T-helper 2 cell treated with Interferon-gamma antibody and Interleukin-4, amounts not matched to agents 5 μg/mL and 100 μg/mL, for 36 hours (primary cell): ENCODE measurements at places on chromosomes 12 and 14.

DNA sequence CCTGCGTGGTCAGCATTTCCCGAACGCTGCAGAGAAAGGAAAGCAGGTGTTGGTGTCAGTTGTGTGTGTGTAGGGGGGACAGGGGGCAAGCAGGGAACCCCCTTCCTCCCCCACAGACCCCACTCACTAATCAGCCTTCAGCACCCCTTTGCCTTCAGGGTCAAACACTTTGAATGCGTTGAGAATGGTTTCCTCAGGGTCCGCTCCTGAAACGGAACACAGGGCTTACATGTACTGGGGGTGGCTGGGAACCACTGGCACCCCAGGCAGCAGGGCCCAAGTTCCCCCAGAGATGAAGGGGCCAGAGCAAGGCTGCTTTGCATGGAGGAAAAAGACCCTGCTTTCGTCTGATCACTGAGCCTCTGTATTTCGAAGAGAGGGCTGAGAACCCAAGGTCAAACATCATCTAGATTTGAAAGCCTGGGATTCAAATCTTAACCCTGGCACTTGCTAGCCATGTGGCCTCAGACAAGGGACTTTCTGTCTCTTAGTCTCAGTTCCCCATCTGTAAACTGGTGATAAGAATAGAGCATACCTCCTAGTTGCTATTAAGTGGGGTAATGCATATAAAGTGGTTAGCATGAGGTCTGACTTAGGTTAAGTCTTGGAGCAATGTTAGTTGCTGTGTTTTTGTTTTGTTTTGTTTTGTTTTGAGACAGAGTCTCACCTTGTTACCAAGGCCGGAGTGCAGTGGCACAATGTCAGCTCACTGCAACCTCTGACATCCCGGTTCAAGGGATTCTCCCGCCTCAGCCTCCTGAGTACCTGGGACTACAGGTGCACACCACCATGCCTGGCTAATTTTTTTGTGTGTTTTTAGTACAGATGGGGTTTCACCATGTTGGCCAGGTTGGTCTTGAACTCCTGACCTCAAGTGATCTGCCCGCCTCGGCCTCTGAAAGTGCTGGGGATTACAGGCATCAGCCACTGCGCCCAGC is 7.0 kb downstream of the MYL2 start:
- DNase-seq = no peak

GRCh38 chr14:102278631-102278935 is 26.4 kb downstream of the MOK start:
- DNase-seq = no peak

DNA sequence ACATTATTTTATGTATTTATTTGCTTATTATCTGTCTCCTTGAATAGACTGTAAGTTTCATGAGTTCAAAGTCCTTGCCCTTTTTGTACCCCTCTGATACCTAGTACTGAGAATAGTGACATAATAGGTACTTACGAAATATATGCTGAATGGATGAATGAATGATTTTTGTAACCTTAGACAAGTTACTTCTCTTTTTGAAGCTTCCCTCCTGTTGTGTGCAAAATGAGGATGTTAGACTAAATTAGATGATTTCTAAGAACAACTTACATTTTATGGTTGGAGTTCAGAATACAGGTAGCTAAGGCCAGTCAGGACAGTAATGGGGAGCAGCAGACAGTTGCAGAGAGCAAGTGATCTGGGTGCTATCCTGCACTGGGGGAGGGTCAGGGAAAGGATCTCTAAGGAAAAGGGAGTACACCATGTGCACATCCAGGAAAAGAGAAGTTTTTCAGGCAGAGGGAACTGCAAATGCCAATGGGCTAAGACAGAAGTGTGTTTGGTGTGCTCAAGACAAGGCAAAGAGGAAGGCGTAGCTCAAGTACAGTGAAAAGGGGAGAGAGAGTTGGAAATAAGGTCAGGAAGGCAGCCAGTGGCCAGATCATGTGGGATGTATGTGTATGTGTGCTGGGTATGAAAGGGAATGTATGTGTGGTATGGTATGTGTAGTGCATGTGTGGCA is 59.4 kb upstream of the AMIGO2 start:
- no peak for DNase-seq

- DNase-seq = peak; percentile 55
Measured at GRCh38 chr14:35932659-35933159, 106.6 kb downstream of the BRMS1L start.

- peak; percentile 39 for DNase-seq
Measured at GRCh38 chr14:77139540-77140358, 1.8 kb downstream of the ZDHHC22 start.

DNA sequence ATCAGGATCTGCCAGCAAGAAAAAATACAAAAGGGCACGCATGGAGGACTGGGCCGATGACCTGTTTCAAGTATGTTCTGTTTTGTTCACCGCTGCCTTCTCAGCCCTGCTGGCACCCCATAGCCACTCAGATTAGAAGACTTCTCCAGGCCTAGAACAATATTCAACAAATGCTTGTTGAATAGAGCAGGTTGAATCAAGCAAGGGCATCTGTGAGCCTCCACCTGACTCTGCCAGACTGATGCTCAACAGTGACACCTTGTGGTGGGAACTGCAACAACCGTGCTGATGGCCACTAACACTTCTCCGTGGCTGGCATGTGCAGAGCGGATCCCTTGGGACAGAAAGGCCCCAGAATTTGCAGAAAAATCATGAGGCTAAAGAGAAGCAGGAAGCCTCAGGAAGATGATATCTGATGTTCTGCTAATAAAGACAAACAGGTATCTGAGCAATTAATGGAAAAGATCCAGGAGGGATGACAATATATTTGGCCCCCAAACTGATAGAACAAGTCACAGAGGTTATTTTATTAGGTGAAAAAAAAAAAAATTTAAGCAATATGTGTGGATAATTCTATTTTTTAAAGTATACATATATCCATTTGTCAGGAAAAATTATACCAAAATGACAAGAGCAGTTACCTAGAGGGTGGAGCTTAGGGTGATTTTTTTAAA is 114.3 kb downstream of the KSR2 start:
- peak; percentile 25 for DNase-seq

- no peak for DNase-seq
Measured at GRCh38 chr14:68178282-68178681, 358.7 kb downstream of the RAD51B start.

- no peak for DNase-seq
Measured at GRCh38 chr14:29627137-29627536, 300.5 kb downstream of the PRKD1 start.

GRCh38 chr12:12357719-12358461 is 1.0 kb downstream of the BORCS5 start:
- no peak for DNase-seq

DNA sequence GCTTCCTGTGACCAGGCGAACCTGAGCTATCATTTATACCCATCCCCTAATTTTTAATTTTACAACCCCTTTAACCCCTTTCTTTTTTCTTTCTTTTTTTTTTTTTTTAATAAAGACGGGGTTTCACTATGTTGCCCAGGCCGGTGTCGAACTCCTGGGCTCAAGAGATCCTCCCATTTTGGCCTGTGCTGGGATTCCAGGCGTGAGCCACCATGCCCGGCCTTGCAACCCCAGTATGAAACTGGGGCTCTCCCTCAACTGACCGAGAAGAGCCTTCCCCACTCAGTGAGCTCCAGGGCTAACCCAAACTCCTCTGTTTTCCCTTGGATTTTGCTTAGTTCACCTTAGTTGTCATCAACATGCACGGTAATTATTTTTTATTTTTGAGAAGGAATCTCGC is 992 bp downstream of the CPSF2 start:
- DNase-seq = no peak

- no peak for DNase-seq
Measured at GRCh38 chr14:95784137-95784536, 70.2 kb upstream of the TCL1A start.

GRCh38 chr12:130514149-130514551 is 176.5 kb downstream of the PIWIL1 start:
- DNase-seq = no peak

GRCh38 chr12:52614381-52615207 is 3.8 kb downstream of the KRT73 start:
- DNase-seq = no peak

GRCh38 chr14:71625891-71626701 is 306.1 kb upstream of the RGS6 start:
- no peak for DNase-seq

DNA sequence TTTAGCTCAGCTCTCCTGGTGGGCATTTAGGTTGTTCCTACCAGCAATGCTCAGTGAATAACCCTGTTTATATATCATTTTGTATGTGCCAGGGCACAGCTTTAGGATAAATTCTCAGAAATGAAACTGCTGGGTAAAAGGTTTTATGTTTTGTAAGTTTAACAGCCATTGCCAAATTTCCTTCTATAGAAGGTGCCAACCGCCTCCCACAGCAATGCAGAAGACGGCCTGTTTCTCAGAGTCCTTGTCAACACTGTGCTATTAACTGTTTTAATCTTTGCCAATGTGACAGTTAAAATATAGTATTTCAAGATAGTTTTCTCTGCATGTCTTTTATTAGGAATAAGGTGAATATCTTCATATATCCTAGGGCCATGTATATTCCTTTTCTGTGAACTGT is 65.0 kb downstream of the PPP1R13B start:
- no peak for DNase-seq

DNA sequence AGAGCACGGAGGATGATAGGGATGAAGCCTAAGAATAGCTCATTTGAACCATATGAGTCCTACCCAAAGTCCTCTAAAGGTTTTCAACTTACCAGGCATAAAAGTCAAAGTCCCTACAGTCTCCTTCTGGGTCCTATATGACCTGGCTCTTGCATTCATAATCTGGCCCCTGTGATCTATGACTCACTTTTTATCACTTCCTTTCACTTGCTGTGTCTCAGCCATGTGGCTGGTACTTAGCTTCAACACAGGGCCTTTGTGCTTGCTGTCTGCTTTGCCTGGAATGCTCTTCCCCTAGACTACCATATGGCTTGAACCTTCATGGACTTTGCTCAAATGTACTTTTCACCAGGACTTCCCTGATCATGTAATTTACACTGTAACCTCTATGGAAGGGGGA is 137.6 kb upstream of the TMTC1 start:
- DNase-seq = no peak

GRCh38 chr14:34224221-34224620 is 237.8 kb downstream of the SPTSSA start:
- no peak for DNase-seq

- no peak for DNase-seq
Measured at GRCh38 chr14:24092110-24092504, 2.0 kb upstream of the PCK2 start.

- no peak for DNase-seq
Measured at GRCh38 chr12:113366827-113367226, 8.4 kb downstream of the PLBD2 start.

- DNase-seq = peak; percentile 88
Measured at GRCh38 chr12:96177013-96177412, 17.2 kb upstream of the ELK3 start.

DNA sequence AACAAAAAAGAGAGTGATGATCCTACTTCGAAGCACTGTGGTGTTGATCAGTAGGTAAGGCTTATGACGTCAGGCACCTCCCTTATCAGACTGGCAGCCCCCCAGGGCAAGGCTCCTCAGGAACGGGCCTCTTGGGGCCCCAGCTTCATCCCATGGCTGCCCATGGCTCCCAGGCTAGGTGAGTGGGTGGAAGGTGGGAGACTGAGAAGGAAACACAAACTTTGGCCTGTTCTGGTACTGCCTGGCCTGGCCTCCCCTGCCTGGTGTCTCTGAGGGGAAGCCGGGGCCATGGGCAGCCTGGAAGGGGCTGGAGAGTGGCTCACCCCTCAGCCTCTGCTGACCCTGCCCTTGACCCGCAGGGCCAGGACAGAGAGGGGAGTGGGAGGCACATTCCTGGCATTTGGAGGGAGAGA is 38.9 kb downstream of the KRT80 start:
- no peak for DNase-seq

DNA sequence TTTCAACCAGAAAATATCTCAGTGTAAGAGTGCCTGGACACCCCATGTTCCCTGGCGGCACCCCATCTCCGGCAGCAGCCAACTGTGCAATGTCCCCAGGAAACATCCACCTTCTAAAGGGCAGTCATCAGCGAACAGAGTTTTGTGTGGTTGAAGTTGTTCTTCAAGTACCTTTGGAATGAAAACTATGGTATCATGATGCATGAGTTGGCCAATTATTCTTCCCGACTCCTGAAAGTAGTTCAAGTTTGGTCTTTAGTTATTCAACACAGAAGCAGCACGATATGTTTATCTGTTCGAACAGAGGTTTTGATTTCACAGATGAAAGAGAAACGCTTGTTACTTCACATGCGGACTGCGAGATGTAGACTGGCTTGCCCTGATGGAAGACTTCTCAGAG is 21.1 kb upstream of the TTC7B start:
- DNase-seq = no peak

DNA sequence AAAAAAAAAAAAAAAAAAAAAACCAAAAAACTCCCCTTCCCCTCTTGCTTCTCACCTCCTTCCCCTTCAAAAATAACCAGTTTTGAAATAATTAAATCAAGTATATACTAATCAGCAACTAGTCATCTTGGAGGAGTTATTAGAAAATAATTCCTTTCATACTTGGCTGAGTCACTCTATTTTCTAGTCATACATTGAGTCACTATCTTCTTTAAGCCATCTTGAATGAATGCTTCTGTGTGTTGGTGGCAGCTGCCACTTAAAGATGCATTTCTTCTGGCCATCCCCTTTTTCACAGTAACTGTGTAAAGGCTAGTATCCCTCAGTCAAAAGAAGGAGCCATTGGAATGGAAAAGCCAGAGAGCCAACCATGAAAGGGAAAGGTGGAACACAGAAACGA is 84.2 kb upstream of the TMEM263 start:
- no peak for DNase-seq

- DNase-seq = no peak
Measured at GRCh38 chr12:123037791-123038190, 57.3 kb downstream of the ARL6IP4 start.

GRCh38 chr14:99402950-99403349 is 77.7 kb downstream of the SETD3 start:
- no peak for DNase-seq

- DNase-seq = no peak
Measured at GRCh38 chr12:107115119-107115518, 21.8 kb upstream of the CRY1 start.

- no peak for DNase-seq
Measured at GRCh38 chr12:119715268-119715620, 47.3 kb downstream of the PRKAB1 start.

- DNase-seq = no peak
Measured at GRCh38 chr12:110677206-110677911, 11.6 kb downstream of the HVCN1 start.

DNA sequence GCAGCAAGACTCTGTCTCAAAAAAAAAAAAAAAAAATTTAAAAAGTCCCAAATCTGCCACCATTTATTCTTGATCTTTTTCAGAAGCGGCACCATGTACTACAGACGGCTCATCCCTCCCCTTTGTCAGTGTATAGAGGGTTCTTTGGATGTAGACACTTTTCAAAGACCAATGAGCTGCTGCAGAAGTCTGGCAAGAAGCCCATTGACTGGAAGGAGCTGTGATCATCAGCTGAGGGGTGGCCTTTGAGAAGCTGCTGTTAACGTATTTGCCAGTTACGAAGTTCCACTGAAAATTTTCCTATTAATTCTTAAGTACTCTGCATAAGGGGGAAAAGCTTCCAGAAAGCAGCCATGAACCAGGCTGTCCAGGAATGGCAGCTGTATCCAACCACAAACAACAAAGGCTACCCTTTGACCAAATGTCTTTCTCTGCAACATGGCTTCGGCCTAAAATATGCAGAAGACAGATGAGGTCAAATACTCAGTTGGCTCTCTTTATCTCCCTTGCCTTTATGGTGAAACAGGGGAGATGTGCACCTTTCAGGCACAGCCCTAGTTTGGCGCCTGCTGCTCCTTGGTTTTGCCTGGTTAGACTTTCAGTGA is 6.5 kb upstream of the ACACB start:
- DNase-seq = no peak
